ENCODE measurements at places on chromosomes 11 and 22.

- DNase-seq = no peak
Observed at GRCh38 chr11:40338739-40339138, 1120.7 kb downstream of the LRRC4C start.

DNA sequence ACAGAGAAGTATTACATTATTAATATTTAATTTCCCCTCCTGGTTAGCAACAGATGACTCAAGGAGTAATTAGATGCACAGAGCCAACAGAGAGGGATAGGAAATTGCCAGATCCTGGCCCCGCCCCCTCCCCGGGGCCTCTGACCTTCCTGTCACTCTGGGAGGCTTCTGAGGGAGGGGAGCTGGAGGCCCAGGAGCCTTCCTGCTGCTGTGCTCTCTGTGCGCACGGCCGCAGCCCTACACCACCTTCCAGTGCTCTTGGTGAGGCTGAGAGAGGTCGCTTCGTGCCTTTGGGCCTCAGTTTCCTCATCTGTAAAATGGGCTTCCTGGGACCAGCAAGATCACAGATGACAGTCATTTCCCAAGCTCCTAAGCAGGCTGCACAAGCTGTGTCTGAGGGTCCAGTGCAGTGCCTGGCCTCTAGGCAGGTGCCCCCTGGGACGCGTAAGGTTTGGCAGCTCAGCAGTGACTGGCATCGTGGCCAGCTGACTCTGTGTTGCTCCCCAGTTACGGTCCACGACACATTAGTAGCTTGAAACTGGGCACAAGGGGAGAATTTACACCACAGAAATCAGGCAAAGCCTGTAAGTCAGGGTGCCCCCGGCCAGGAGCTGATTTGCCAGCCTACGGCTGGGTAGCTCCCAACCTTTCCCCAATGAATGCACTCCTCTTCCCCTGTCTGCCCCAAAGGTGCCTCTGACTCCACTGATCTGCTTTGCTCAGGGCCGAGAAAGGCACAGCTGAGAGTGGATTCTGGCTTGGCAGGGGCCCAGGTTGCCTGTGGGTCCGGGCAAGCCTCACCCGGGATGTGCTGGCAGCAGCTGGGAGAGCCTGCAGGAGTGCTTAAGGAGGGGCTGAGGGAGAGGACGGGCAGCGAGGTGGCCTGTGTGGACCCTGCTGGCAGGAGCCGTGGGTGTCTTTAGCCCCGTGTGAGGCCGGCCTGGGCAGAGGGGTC is 2.3 kb downstream of the ADORA2A start:
- no peak for DNase-seq

DNA sequence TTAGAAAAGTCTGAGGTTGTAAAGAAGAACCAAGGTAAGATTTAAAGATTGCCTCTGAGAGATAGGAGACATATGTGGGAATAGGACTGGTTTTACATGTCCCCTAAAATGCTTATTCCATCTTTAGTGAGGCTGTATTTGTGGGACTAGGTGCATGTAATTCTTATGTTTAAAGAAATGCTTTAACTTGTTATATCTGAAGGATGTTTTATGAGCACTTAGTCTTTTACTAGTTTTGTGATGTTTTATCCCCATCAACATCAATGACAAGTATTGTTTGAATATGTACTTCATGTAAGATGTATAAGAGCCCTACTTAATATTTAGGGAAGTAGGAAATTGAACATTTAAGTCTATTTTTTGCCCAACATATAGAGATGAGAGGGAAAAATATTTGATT is 24.7 kb downstream of the GRAMD1B start:
- DNase-seq = no peak

- DNase-seq = no peak
Observed at GRCh38 chr11:31414338-31414737, 44.7 kb downstream of the DNAJC24 start.

GRCh38 chr11:99952816-99953215 is 734.3 kb upstream of the ARHGAP42 start:
- no peak for DNase-seq

- DNase-seq = no peak
Observed at GRCh38 chr11:119380827-119381180, 686 bp downstream of the USP2 start.

DNA sequence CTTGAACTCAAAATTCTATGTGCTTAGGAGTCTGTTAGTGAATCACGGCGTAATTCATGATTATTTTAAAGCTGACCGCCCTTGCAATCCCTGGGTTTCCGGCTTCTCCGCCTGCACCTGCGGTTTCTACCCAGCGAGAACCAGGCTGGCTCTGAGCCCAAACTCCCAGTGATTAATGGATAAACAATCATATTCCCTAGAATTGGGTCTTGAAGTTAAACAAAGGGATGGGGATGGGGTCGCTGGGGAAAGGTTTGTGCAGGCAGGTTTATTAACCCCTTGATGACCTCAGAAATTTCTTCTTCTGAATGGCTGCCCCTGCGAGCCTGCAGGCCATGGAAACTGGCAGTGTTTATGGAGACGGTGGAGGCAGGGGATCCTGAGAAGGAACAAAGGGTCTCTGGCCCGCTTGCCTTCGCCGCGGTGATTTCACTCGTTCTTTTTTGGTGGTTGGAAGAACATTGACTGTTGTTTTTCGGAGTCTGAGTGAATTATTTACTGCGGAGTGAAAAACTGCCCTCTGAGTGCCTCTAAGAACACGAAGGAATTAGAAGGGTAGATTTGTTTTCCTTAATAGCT is 1000.3 kb downstream of the BRD1 start:
- DNase-seq = no peak
